Effector memory CD8-positive, alpha-beta T cell (primary cell): ENCODE measurements at places on chromosomes 6 and 20.

- no peak overlapping the region for H3K4me3 ChIP-seq
- DNase-seq, result no peak
- H3K36me3 ChIP-seq, result no peaks in the 10 kb centered on the region
- no peaks in the 10 kb centered on the region for H3K27me3 ChIP-seq
- H3K27ac ChIP-seq, result no peak overlapping the region
Measured at GRCh38 chr6:135527116-135527959, 29.8 kb upstream of the AHI1 start.

- no peaks in the 10 kb centered on the region for H3K27me3 ChIP-seq
- no peak overlapping the region for H3K27ac ChIP-seq
- H3K4me3 ChIP-seq, result no peak overlapping the region
- no peak for DNase-seq
Measured at GRCh38 chr6:54085047-54085446, 26.2 kb upstream of the MLIP start.

DNA sequence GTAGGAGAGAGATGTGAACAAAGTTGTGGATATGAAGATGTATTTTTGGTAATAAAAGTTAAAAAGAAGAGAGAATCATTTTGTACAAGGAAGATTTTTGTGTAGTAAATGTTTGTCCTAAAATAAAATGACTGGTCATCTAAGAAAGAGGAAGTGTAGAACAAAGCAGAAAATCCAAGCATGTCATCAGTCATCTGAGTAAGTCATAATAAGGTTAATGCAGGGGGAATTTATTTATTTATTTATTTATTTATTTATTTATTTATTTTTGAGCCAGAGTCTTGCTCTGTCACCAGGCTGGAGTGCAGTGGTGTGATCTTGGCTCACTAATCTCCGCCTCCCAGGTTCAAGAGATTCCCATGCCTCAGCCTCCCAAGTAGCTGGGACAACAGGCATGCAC is 15.7 kb upstream of the CGA start:
- H3K4me3 ChIP-seq, result no peak overlapping the region
- no peaks in the 10 kb centered on the region for H3K27me3 ChIP-seq
- no peaks in the 10 kb centered on the region for H3K36me3 ChIP-seq

GRCh38 chr6:37816599-37817375 is 2.7 kb upstream of the ZFAND3 start:
- no peak for DNase-seq
- peak overlapping the region; percentile 0 for H3K4me3 ChIP-seq
- peaks cover 20% of the 10 kb centered on the region for H3K36me3 ChIP-seq
- H3K27me3 ChIP-seq, result peaks cover 5% of the 10 kb centered on the region
- H3K4me1 ChIP-seq, result peaks cover 24% of the 10 kb centered on the region

DNA sequence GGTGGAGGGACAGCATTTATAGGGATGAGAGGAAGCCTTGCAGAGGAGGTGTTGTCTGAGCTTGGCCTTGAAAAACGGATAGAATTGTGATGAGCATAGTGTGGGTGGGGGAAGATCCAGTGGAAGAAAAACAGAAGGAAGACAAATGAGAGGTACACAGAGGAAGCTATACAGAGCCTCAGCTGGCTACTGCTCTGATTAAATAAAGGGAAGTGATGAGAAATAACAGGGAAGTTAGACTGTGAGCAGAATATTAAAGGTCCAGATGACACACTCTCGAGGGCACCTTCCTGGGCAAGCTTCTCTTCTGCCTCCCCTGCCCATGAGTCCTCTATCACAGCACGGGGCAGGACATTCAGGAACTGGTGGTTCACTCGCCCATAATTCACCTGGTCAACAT is 182.3 kb downstream of the KIF16B start:
- H3K4me3 ChIP-seq, result no peak overlapping the region
- no peaks in the 10 kb centered on the region for H3K27me3 ChIP-seq
- peaks cover 4% of the 10 kb centered on the region for H3K36me3 ChIP-seq
- DNase-seq, result no peak
- H3K27ac ChIP-seq, result no peak overlapping the region

DNA sequence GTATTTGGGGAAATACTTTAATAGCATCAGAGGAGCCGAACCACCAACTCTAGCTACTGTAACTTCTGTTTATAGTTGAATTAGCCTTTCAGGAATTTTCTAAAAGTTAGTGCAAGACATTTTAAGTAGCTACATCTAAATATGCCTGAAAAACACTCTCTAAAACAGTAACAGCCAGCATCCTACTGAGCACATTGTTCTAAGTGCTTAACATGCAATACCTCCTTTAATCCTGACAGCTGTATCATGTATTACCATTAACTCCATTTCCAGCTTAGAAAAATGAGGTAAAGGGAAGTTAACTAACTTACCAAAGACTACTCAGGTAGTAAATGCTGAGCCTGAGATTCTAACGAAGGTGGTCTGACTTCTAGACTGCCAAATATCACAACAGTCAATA is 120.7 kb downstream of the DST start:
- H3K27me3 ChIP-seq, result no peaks in the 10 kb centered on the region
- H3K36me3 ChIP-seq, result no peaks in the 10 kb centered on the region
- DNase-seq, result no peak
- H3K4me1 ChIP-seq, result no peaks in the 10 kb centered on the region

DNA sequence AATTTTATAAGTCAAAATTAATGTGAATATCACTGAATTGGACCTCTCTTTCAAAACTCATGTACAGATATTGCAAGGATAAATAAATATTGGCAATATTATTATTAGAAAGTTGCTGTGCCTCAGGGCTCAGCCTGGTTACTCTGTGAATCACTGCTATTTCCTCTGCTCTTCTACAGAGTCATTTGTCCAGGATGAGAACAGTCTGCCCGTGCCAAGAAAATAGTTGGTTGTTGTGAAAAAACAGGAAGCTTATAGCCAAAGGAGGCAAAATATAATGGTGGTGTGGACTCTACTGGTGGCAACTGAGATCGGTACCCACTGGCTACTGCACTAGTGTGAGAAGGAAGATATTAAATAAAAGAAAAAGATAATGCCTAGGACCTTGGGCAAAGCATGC is 93.6 kb downstream of the RIMS1 start:
- no peaks in the 10 kb centered on the region for H3K4me1 ChIP-seq
- no peaks in the 10 kb centered on the region for H3K27me3 ChIP-seq
- H3K4me3 ChIP-seq, result no peak overlapping the region
- no peak overlapping the region for H3K27ac ChIP-seq

DNA sequence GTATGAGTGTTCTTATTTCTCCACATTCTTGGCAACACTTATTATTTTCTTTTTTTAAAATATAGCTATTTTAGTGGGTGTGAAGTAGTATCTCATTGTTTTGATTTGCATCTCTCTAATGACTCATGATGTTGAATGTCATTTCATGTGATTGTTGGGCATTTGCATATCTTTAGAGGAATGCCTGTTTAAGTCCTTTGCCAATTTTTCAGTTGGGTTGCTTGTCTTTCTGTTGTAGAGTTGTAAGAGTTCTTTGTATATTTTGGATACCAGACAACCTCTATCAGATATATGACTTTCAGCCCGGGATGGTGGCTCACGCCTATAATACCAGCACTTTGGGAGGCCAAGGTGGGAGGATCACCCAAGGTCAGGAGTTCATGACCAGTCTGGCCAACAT is 5.1 kb upstream of the POPDC3 start:
- no peak overlapping the region for H3K27ac ChIP-seq
- no peaks in the 10 kb centered on the region for H3K36me3 ChIP-seq
- H3K27me3 ChIP-seq, result peaks cover 43% of the 10 kb centered on the region
- peaks cover 2% of the 10 kb centered on the region for H3K4me1 ChIP-seq
- H3K4me3 ChIP-seq, result no peak overlapping the region

- no peaks in the 10 kb centered on the region for H3K36me3 ChIP-seq
- H3K27me3 ChIP-seq, result no peaks in the 10 kb centered on the region
- H3K27ac ChIP-seq, result no peak overlapping the region
- H3K4me1 ChIP-seq, result no peaks in the 10 kb centered on the region
- no peak overlapping the region for H3K4me3 ChIP-seq
Measured at GRCh38 chr20:22623211-22623610, 38.8 kb upstream of the FOXA2 start.

DNA sequence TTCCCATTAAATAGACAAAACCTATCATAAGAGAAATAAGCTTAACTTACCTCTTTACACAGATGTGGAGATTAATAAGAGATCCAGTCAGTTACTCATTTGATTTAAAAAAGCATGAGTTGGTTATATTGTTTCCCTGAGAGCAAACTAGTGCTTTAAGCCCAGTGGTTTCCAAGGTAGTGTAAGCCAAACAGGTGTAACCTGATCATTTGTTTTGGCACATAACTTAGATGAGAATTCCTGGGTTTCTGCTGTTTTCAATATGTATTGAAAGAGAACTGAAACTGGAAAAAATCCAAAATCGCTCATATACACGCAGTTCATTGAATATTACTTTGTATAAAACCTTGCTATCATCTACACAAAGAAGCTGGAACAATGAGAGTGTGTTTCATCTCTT is 30.5 kb upstream of the SMIM8 start:
- H3K4me3 ChIP-seq, result no peak overlapping the region
- no peak for DNase-seq
- H3K27ac ChIP-seq, result no peak overlapping the region
- H3K36me3 ChIP-seq, result no peaks in the 10 kb centered on the region
- no peaks in the 10 kb centered on the region for H3K4me1 ChIP-seq

DNA sequence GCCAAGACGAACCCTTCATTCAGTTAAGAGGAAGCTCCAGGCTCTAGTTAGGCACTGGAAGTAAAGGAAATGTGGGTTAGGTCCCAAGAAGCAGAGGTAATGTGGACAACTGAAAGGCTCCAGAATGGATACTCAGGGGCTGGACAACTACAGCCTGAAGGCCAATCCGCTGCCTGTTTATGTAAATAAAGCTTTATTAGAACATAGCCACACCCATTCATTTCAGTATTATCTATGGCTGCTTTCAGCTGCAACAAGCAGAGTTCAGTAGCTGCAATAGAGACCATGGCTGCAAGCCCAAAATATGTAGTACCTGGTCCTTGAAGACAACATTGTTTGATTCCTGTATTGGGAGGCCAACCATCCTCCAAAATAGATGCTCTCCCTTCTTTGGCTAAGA is 100.8 kb upstream of the MRPS10 start:
- peaks cover 2% of the 10 kb centered on the region for H3K36me3 ChIP-seq
- no peak overlapping the region for H3K4me3 ChIP-seq
- DNase-seq, result no peak
- no peaks in the 10 kb centered on the region for H3K27me3 ChIP-seq
- peaks cover 52% of the 10 kb centered on the region for H3K4me1 ChIP-seq
- peak overlapping the region; percentile 85 for H3K27ac ChIP-seq

DNA sequence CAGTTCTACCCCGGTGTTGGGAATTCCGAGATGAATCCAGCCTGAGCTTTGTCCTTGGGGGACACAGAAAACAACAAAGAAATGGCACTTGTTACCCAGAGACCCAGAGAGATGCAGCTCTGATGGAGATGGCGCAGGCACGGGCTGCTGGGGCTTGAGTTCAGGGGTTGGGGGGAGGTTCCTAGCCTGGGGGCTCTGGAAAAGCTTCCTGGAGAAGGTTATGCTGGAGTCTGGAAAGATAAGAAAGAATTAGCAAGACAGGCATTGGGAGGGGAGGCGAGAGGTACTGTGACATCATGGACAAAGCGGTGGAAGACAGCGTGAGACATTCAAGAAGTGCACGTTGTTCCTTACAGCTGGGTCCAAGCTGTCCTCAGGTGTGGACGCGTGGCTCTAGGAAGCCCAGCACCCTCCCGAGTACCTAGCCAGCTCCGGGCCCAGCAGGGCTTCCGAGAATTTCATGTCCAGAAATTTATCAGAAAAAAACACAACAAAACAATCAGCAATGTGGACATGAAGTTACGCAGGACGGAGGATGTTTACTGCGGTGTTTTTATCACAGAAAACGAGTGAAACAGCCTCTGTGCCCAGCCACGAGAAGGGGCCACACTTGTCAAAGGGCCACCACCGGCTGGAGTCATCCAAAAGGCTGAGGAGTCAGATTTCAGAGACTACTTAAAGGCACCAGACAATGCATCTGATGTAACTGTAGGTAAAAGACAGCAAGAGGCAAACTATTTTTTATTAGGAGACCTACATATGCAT is 39.5 kb downstream of the C20orf203 start:
- no peak for DNase-seq
- no peaks in the 10 kb centered on the region for H3K4me1 ChIP-seq
- H3K27me3 ChIP-seq, result peaks cover 15% of the 10 kb centered on the region
- no peaks in the 10 kb centered on the region for H3K36me3 ChIP-seq

- no peaks in the 10 kb centered on the region for H3K4me1 ChIP-seq
- no peak overlapping the region for H3K27ac ChIP-seq
- no peaks in the 10 kb centered on the region for H3K27me3 ChIP-seq
Measured at GRCh38 chr6:108361312-108361932, 66.6 kb downstream of the AFG1L start.

DNA sequence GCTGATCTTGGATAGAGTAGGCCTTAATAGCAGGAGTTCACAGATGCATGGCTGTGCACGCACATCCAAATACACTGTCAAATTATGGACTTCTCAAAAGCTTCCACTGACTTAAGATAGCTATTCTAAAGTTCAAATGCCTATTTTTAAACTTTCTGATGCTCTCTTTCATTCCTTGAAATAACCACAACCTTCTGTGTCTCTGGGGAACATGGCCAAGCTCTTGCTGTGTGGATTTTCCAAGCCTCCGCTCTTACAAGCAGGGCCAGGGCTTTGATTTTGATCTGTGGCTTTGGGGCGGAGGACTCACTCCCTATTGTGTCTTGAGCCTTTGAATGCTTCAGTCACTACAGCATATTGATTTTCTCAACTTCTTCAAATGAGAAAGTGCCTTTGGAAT is 35.7 kb upstream of the SNRPB2 start:
- no peaks in the 10 kb centered on the region for H3K4me1 ChIP-seq
- DNase-seq, result no peak
- no peak overlapping the region for H3K4me3 ChIP-seq
- peaks cover 39% of the 10 kb centered on the region for H3K27me3 ChIP-seq

DNA sequence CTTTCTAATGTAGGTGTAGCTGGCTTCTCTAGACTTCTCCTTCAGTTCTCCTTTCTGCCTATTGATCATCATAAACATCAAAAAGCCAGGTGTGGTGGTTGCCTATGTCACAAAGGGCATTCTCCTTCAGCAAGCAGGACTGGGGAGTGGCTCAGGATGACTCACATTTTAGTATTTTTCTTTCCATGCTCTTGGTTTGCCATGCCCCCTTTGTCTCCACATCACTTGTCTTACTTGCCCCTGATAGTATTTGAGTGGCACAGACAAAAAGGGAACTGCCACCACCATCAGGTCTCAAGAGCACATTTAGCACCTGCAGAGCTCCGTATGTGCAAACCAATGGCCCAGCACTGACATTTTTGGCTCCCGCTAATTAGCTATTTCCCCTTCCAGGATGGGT is 698.8 kb downstream of the DHX35 start:
- H3K4me3 ChIP-seq, result no peak overlapping the region
- peaks cover 2% of the 10 kb centered on the region for H3K27me3 ChIP-seq
- no peak overlapping the region for H3K27ac ChIP-seq
- no peaks in the 10 kb centered on the region for H3K4me1 ChIP-seq
- H3K36me3 ChIP-seq, result no peaks in the 10 kb centered on the region
